Retina (tissue), 1 donor: ENCODE measurements at places on chromosomes 6 and 20.

- DNase-seq: peak; percentile 93
Measured at GRCh38 chr20:33667676-33668465, 1.1 kb downstream of the ACTL10 start.

DNA sequence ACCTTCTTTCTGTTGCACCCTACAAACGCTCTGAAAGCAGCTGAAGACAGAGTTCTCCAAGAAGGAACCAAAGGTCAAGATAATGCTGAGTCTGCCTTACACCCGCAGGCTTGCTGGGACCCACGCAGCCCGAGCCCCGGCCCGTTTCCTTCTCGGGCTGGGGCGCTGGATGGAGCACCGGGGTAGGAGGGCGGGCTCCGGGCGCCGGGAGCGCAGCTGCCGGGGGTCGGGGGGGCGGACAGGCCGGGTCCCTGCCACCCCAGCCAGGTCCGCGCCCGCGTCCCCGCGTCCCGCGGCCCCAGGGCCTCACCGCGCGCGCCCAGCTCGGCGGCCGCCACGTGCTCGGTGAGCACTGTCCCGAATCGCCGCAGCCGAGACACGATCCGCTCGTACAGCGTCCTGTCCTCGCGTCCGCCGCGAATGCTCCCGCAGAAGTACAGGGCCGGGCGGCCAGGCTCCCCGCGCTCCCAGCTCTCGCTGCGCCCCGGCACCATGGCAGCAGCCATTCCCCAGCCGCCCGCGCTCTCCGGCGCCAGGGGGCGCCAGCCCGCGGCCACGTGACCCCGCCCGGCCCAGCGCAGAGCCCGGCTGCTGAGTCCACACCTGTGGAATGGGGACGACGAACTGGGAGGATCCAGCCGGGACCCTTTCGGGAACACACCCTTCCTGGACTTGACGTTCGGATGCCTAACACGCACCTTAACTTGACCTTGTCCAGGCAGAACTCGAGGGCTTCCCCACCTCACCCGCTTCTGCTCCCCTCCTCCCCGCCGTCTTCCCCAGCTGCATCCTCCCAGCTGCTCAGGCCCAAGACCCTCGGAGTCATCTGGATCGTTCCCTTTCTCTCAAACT lies at the start of gene DNPH1:
TSS of gene DNPH1 (minus strand) at position 531 of the 852 bp plus-strand sequence. CDS start at position 506, 25 bp downstream.
- DNase-seq: peak; percentile 92

- no peak for DNase-seq
Measured at GRCh38 chr20:58026361-58026760, 202.1 kb downstream of the ANKRD60 start.

- DNase-seq: no peak
Measured at GRCh38 chr6:53790886-53791285, 3.9 kb upstream of the LRRC1 start.

DNA sequence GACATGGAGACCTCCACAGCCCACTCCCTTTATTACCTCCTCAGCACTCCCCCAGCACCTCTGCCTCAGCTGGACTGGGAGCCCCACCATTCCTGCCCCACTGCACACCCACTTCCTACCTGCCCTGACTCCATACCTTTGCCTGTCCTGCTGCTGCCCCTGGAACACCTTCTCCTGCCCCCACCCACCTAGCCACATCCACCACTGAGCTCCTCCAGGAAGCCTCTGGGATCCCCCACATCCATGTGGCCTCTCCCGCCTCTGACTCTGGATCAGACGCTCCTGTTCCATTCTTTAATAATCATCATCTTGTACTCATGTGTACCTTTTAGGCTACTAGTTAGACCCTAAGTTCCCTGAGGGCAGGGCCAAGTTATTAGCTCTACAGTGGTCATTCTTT lies 2.2 kb upstream of the SDCBP2 start:
- DNase-seq: no peak

GRCh38 chr20:34475979-34476736 lies 40.1 kb upstream of the DYNLRB1 start:
- DNase-seq: peak; percentile 66

- DNase-seq: no peak
Measured at GRCh38 chr6:127854009-127854408, 46.8 kb downstream of the THEMIS start.

- DNase-seq: no peak
Measured at GRCh38 chr6:150895928-150896632, 30.6 kb downstream of the MTHFD1L start.

GRCh38 chr6:46035242-46035641 lies 19.6 kb upstream of the CLIC5 start:
- DNase-seq: no peak

GRCh38 chr20:6164421-6165341 lies 41.9 kb upstream of the FERMT1 start:
- DNase-seq: no peak

GRCh38 chr6:121645100-121645745 lies 209.8 kb downstream of the GJA1 start:
- no peak for DNase-seq

- DNase-seq: no peak
Measured at GRCh38 chr6:75863001-75863400, 114.0 kb downstream of the MYO6 start.

GRCh38 chr6:30883685-30884520 lies at the start of gene DDR1:
DDR1 (plus strand) TSS chr6:30884519; CDS start chr6:30888730, 4,211 bp downstream.
- peak; percentile 72 for DNase-seq

DNA sequence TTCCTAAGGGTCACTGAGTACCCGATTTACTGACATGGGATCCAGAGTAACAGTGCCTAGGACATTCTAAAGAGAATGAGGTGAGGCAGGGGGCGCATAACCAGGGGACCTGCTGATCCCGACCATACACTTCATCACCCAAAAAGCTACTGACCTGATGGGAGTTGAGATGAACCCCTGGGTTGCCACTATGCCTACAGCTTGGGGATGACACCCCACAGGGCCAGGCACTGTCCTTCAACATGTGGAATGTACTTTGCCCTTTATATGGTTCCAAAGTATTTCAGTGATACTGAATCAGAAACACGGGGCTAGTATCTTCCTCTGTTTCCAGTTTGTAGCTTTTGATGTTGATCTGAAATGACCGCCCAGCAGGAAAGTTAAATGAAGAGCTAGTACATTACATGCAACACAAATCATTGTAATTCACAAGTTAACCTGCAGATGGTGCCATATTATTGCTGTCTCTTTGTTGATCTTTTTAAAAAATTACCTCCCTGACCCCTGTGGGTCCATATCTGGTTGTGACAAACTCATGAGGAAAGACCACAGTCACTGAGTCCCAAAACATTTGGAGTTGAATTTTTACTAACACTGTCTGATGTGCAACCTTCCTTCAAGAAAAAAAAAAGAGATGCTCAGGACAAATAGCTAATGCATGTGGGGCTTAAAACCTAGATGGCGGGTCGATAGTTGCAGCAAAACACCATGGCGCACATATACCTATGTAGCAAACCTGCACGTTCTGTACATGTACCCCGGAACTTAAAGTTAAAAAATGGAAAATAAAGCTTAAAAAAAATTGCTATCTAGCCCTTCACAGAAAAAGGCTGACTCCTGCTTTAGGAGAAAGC lies 42.7 kb upstream of the GCNT2 start:
- peak; percentile 35 for DNase-seq

DNA sequence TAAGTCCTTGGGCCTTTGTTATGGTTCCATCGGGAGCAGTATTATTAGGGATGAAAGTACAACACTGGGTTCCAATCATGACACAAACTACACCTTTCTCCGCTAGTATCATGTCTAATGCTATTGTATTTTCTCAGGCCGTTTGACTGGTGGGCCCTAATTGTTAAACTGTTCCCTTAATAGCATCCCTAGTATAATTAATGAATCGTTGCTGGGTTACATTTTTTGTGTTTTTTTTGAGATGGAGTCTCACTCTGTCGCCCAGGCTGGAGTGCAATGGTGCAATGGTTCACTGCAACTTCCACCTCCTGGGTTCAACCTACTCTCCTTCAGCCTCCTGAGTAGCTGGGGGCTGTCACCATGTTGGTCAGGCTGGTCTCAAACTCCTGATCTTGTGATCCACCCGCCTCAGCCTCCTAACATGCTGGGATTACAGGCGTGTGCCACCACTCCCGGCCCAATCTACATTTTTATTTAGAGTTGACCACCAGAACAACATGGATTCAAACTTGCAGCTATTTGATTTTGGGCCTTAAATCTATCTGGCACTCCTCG lies 4.1 kb upstream of the ZNFX1 start:
- no peak for DNase-seq

DNA sequence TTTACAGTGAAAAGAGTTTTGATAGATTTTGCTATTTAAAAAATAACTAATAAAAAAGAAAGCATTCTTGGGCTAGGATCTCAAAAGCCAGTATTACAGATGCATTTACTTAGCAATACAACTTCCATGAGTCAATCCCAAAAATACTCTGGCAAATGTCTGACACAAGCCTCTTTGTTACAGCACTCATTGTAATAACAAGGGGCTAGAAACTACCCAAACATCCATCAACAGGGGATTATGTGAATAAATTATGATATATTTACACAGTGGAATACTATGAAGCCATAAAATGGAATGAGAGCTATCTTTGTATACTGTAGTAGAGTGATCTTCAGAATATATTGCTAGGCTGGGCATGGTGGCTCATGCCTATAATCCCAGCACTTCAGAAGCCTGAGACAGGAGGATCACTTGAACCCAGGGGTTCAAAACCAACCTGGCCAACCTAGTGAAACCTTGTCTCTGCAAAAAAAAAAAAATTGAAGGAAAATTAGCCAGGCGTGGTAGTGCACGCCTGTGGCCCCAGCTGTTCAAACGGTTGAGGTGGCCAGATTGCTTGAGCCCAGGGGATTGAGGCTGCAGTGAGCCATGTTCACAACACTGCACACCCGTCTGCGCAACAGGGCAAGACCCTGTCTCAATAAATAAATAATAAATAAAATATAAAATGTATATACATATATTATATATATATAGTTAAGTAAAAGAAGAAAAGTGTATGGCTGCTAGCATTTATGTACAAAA lies 34.7 kb upstream of the TOP1 start:
- DNase-seq: no peak

DNA sequence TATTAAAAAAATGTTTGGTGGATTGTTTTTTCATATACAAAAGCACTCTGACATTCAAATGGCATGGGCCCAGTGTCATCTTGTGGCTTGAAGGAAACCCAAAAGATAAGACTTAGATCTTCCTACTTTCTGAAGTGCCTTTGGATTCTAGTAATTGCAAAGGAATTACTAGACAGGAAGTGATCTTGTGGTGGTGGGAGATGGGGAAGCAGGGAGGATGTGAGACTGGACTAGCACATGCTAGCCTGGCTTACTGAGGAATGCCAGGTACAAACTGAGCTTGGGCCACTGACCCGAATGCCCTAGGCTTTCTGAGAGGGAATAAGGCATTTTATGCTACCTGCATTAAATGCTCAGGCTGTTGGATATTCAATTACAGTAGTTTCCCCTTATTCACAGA lies 59.0 kb downstream of the AFG1L start:
- no peak for DNase-seq

DNA sequence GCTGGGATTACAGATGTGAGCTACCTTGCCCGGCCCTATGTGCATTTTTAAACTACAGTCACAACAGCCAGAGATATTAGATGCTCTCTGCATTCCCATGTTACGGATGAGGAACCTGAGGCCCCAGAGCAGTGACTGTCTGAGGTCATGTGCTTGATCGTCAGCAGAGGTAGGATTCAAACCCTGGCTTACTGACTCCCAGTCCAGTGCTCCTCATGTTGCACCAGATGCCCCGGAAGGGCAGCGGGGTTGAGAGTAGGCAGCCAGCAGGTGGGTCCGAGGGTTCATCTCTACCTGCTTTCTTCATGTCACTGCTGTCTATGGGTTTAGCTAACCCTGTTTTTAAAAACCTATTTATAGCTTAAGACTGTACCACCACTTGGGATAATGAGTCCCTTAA lies 9.3 kb upstream of the ZNF335 start:
- no peak for DNase-seq

DNA sequence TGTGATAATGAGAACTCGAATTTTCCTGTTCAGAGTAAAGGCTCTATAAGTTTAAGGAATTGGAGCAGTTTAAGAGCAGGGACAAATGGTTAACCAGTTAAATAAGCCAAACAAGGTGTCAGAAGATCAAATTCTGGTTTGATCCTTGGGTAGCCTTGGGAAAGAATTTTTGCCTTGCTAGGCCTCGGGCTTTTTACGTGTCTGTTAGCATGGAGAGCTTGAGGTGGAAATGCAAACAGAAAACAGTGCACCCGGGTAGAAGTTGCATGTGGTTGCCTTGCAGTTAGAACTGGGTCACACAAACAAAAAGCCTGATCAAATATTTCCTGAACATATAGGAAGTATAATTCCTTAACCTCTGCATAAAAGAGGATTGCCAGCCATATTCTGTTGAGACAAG lies 58.3 kb downstream of the RIN2 start:
- no peak for DNase-seq

- DNase-seq: no peak
Measured at GRCh38 chr20:63941282-63942081, 14.7 kb downstream of the UCKL1 start.

- DNase-seq: no peak
Measured at GRCh38 chr6:45625191-45625664, 247.5 kb upstream of the SUPT3H start.

DNA sequence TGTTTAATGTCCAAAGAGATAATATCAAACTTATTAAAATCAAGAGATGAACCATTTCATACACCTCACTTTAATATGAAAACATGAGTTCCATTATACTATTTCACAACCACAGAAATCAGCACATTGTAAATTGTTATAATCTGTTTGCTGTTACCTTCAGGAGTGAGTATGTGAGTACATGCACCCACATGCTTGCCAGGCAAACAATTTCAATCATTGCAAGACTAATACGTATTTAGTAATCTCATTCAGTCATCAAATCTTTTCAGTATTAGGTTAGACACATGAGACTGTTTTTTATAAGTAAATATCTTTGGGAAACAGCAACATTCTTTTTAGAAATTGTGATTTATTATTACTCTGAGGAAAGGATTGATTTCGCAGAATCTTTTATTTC lies 9.3 kb upstream of the EPM2A start:
- DNase-seq: no peak

DNA sequence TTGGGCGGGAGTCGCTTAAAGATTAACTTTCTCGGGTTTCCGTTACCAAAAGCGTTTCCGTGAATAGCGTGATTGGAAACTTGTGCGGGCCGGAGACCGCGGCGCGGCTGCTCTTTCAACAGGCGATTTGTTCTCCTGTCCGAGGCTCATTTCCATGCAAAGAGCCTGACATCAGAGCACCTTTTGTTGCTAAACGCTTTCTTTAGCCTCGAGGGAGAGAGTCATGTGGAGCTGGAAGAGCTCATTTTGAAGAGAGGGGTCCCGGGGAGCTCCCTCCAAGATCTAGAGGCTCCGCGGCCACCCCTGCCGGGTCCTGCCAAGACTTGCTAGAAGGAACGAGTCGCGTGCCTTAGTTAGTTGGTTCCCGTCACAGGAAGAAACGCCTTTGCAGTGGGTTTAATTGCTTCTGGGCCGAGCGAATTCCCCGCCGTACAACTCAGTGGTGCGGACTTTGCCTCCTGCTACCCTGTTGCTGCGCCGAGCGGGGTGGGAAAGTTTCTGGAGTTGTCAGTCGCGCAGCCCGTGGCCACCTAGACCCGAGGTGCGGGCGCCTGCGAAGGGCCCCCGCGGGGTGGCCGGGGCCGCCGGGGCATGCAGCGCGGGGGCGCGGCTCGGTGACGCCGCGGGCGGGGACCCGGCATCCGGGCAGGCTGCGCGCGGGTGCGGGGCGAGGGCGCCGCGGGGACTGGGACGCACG lies at the start of gene SASH1:
TSS of gene SASH1 (plus strand) at position 489 of the 697 bp plus-strand sequence. CDS start 230 bp downstream, outside the sequence.
- DNase-seq: peak; percentile 96

- no peak for DNase-seq
Measured at GRCh38 chr20:41232973-41233926, 84.3 kb downstream of the ZHX3 start.
